Fibroblast of villous mesenchyme (primary cell): ENCODE measurements at places on chromosomes 2 and 18.
A peak's percentile ranks its signal among the peaks of the same experiment; 100 is the strongest.

DNA sequence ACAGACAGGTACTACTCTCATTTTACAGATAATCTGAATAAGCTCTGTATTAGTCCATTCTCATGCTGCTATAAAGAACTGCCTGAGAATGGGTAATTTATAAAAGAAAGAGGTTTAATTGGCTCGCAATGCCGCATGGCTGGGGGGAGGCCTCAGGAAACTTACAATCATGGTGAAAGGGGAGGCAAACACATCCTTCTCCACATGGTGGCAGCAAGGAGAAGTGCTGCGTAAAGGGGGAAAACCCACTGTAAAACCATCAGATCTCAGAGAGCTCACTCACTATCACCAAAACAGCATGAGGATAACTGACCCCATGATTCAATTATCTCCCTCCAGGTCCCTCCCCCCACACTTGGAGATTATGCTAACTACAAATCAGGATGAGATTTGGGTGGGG lies 254.4 kb downstream of the KCNE4 start:
- peak; percentile 44 for DNase-seq

DNA sequence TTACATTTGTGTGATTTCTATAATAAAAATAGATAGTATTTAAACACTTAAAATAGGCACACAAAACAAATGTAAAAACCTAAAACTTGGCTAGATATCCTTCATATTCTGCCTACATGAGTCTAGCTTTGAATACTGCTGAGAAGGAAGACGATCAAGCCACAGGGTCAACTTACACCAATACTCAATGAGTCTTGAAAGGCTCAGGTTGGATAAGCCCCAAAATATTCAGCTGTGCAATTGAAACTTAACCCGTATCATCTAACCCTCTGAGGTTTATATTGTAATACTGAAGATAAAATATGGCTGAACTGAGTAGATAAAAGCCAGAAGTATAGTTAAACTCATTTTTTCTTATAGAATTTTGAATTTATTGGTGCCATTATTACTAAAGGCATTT lies 313.0 kb upstream of the NRXN1 start:
- DNase-seq: no peak

- no peak for DNase-seq
These were observed 28.4 kb downstream of the FAM168B start for GRCh38 chr2:131064589-131065512.

- DNase-seq: no peak
These were observed 2.2 kb upstream of the UGT1A6 start for GRCh38 chr2:233690444-233690843.

- peak; percentile 45 for DNase-seq
These were observed 74.7 kb downstream of the HNRNPLL start for GRCh38 chr2:38528008-38528442.

DNA sequence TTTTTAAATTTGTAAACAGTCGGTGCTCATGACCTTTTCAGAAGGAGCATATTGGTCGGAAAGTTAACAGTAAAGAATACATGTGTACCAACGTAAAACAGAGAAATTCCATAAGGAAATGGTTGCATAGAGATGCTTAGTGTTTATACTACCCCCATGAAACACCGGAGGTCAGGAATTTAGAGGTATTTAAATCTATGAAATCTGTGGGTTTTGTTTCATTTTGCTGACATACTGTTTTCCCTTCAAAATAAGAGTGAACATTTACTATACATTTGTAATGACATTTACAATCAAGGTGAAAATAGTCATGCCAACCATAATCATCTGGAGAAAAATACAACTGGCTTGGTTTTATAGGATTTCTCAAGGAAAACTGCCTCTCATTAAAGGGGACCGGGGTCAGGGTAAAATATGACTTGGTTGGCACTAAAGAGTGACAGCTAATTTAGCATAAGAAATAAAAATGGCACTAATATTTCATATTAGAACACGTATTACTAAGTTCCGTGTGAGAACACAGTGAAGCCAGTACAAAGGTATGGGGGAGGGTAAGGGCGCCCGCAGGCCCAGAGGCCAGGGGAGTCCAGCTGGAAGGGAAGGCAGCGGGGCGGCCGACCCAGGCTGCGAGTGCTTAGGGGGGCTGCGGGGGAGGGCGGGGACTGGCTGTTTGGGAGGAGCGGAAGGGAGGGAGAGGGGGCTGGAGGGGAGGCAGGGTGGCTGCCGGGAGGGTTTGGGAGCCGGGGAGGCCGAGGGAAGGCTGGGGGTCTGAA lies 1.1 kb upstream of the RNU4ATAC start:
- peak; percentile 80 for DNase-seq

DNA sequence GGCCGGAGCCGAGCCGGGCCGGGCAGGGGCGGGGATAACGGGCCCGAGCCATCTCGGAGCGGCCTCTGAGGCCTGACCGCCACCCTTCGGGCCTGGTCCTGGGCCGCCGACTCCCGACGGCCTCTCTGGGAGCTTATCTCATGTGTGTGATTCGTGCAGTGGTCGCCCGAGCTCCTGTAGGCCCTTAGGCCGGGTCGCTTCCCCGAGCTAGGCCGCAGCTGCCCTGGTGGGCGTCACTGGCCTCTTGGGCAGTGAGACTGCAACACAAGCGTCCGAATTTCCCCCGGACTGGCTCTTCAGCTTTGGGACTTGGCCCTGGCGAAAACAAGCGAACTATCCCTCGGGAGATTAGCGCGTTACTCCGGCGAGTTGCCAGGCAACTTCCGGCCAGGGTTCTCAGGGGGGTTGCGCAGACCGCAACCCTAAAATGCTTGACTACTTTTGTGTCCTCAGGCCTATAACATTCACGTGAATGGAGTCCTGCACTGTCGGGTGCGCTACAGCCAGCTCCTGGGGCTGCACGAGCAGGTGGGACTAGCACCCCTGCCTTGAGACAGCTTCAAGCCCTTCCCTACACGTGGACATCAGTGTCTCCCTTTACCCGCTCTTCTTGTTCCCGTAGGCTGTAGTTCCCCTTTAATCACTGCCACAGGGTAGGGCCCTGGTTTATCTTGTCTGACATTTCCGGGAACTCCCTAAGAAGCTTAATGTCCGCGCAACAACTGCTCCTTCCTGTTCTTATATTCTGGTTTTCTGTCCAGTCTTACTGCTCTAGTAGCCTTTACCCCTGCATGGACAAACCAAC lies 602 bp downstream of the SNX17 start:
- peak; percentile 79 for DNase-seq

DNA sequence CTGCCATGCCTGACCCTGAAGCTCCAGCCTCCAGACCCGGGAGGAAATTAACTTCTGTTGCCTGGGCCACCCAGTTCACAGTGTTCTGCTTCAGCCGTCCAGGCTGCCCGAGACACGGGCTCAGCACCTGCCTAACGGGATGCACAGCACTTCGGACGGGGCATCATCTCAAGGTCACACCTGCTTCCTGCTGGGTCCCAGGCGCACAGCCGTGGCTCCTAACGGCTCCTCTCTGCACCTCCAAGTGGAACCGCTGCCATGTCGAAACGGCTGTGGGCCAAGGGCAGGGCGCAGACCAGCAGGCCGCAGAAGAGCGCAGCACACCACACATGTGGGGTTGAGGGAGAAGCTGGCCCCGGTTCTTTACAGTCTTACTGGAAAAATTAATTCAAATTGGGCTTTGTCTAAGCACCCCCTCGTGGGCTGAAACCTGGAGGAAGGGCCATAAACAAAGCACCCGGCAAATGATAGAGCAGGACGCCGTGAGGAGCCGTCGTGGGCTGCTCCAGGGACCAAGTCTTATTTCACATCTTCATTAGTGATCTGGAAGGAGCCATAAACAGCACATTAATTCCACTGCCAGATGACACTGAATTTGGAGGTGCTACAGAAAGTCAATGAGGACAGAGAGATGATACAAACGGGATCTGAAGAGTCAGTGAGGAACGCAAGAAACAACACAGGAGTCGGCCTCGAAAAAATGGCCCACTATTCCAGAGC lies 59.6 kb downstream of the EIPR1 start:
- DNase-seq: no peak

DNA sequence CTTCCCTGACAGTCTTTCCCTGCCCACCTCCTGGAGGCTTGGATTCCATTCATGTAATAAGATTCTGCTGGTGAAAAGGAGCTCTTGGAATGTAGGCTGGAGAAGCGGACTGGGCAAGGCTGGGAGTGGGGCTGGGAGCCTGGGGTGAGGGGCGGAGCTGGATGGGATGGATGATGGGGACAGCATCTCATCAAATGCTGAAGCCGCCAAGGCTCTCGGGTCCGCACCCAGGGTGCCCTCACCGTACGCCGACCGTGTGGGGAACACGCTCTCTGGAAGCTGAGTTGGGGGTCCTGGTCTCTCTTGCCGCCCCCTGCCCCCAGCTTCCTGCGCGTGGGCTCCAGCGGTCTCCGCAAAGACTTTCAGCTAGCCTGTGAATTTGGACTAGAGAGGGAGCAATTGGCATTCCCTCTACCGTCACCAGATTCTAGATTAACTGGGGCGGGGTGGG lies 9.1 kb downstream of the RAX start:
- DNase-seq: no peak

GRCh38 chr2:163565192-163565591 lies 170.6 kb downstream of the FIGN start:
- no peak for DNase-seq

GRCh38 chr18:22233266-22233665 lies 63.9 kb downstream of the GATA6 start:
- DNase-seq: no peak

DNA sequence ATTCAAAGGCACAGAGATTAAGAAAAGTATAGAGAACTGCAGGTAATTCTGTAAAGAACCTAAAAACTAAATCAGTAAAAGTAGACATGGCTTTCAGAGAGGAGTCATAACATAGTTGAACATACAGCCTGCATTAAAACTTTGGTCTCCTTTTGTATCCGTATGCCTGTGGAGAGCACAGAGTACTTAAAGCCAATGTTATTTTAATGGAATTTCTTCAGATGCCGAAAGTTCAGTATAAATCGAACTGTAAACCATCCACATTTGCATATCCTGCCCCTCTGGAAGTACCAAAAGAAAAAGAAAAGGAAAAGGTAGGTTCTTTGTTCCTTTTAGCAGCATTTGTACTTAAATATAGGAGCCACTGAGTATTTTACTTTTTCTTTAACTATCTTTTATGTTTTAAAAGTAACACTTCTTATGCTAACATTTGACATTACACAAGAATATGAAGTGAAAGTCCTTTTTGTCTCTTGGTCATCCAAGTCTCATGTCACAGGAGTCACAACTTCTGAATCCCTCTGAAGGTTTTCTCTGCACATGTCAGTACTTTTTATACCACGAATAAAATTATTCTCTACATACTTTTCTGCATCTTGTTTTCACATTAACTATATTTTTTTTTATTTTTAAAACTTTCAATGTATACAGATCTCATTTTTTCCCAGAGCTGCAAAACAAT lies 34.9 kb upstream of the ARMC9 start:
- no peak for DNase-seq

DNA sequence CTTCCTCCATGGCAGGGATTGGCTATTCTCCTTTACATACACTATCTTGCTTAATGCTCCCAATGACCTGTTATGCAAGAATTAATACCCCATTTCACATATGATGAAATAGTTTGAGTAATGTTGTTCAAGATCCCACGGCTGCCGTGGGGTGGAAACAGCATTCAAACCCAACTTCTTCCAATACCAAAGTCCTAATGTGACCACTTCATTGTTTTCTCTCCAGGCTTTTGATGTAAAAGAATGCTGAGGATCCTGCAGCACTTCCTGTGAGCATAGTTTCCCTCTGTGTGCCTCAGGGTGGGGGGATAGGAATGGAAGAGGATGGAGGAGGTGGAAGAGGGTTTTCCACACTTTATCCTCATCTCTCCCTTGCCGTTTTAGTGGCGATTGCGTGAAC lies 199.4 kb downstream of the IRS1 start:
- DNase-seq: peak; percentile 43

DNA sequence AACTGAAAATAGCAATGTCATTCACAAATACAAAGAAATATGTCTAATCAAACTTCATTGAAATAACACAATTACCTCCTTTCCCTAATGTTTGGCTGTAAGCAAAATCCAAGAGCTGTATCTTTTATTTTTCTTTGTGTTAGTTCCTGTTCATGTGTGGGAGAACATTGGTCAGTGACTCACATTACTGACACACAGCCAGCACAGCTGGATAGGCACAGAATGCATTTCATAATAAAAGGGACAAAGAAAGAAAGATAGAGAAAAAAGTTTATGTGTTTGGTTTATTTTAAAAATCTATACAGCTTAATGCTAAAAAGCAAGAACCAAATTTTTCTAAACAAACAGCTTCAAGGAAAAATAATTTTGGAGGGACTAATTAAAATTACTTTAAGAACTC lies 185.6 kb upstream of the COL3A1 start:
- peak; percentile 92 for DNase-seq

GRCh38 chr2:100978582-100979191 lies 23.4 kb upstream of the RPL31 start:
- DNase-seq: peak; percentile 12

GRCh38 chr2:176325732-176326131 lies 56.5 kb downstream of the MTX2 start:
- no peak for DNase-seq

GRCh38 chr2:28544922-28545589 lies 49.2 kb downstream of the PLB1 start:
- DNase-seq: peak; percentile 14

DNA sequence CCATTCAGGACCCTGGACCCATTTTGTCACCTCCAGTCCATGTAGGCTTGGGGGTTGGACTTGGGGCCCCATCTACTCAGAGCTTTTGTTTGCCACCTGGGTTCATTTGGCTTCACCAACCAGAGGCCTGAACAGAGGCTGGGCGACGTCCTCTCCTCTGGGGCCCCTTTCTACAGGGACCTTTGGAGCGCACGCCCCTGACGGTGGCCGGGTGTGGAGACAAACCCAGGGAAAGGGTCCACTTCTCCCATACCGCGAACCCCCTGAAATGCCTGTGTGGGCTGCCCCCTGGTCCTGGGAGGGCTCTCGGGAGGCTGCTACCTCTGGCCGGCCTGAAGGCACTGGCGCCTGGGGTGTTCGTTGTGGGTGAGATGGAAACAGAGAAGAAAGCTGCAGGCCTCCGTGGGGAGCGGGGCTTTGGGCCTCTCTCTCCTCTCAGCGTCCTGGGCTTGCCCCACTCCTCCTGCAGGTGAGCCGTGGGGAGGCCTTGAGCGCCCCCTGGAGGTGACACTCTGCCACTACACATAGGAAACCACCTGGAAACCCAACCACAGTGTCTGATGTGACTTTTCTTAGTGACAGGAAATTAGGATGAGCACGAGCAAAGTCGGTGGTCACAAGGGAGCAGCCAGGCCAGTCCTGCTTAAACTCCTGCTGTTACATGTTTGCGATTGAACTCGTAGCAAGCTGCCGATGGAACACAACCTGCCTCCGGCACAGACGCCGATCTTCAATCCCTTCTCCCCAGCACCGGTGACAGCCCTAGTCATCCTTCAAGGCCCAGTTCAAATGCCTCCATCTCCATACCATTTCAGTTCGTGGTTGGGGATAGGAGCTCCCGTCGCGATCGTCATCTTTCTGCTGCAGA lies 12.0 kb upstream of the NTSR2 start:
- DNase-seq: no peak
